ENCODE measurements at places on chromosomes 16 and 17. TPM values are rescaled to one million over a fixed set of nuclear protein-coding genes. Genes with fewer than 3 reads are reported as not detected.

Gene IGF2BP1
- total RNA-seq: 21.9 TPM

GRCh38 chr16:52721331-52721730 lies 174.4 kb upstream of the TOX3 start:
- DNase-seq: no peak

DNA sequence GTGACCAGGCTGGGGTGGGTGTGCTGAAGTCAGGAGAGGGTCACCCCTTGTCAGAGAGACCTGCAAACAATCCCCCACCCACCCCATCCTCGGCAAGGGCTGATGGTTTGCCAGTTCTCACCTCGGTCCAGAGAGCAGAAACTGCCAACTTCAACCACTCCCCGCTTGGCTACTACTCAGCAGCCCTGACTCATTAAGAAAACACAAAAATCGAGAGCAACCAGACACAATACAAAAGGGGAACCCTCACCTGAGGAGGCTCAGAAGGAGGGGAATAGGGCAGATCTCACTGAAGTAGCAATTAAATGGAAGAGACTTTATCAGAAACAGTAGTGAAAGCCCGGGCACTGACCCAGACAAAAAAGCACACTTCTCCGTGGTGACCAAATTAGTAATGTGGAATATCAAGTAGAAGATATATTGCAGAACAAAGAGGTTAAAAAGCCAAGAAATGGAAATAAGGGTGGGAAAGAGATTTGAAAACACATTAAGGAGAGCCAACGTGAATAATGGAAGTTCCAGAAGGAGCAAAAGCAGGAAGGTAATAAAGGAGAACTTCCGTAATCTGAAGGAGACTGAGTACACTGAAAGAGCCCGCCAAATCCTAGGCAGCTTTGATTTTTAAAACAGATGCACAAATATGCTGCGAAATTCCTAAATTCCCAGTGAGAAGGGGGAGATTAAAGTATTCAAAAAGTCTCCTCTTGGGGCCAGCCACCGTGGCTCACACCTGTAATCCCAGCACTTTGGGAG lies 23.6 kb downstream of the CENPV start:
- DNase-seq: no peak

- DNase-seq: no peak
These were observed 35.9 kb downstream of the NACA2 start for GRCh38 chr17:61555127-61555566.

DNA sequence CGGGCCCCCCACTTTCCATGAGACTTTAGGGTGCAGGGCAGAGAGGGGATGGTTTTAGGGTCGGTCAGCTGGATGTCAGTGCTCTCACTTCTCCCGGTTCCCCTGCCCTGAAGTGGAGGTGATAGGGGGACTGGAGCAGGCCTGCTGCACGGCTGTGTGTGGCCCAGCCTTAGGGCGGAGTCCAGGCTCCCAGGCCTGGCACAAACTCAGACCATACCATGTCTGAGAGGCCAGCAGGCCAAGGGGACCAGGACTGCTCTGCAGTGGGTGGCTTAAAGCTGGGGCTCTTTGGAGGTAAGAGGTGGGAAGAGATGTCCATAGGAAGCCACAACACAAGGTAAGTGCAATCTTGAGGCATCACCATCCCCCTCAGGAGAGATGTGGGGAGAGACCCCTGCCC lies 8.3 kb downstream of the TFAP4 start:
- DNase-seq: no peak

Gene HOXB4
- total RNA-seq: 10.3 TPM

- DNase-seq: no peak
These were observed 78.6 kb upstream of the CDH5 start for GRCh38 chr16:66287926-66288325.

- no peak for DNase-seq
These were observed 18.5 kb upstream of the KCTD5 start for GRCh38 chr16:2663553-2664546.

- DNase-seq: no peak
These were observed 1.6 kb downstream of the RSAD1 start for GRCh38 chr17:50480142-50480764.

Gene WNK4
- total RNA-seq: 8.8 TPM

DNA sequence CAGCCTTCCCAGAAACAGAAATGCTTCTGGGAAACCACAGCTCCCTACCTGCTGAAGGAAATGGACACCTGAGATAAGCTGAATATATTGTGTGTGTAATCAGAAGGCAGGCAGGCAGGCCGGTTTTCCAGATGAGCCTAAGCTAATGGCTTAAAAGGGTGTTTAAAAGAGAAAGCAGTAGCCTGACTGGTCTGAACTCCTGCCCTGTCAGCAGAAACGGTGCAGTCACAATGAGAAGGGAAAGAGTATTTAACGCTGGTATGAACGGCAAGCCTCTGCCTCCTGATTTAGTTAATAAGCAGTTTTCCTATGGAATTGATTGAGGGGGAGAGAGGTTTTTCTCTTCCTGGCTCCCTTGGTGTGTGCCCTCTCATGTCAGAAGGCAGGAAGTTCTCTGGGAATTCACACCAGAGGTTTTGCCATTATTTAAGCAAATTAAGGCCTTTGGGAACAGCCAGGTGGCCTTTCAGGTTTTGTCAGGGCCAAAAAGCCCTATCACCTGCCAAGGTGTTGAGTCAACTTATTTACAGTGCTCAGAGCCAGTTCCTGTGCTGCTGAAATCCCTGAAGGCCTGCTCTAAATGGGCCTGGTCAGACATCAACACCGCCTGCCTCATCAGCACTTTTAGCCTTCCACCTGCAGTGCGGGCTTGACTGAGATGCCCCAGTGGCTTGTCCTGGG lies 41.6 kb downstream of the CDH1 start:
- DNase-seq: no peak

DNA sequence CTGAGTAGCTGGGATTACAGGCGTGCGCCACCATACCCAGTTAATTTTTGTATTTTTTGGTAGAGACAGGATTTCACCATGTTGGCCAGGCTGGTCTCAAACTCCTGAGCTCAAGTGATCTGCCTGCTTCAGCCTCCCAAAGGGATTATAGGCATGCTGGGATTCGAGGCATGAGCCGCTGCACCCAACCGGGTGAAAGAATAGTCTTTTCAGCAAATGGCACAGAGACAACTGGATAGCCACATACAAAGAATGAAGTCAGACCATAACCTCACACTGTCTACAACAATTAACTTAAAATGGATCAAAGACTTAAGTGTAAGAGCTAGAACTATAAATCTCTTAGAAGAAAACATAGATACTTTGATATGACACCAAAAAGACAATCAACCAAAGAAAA lies 67.6 kb downstream of the TBC1D16 start:
- no peak for DNase-seq

DNA sequence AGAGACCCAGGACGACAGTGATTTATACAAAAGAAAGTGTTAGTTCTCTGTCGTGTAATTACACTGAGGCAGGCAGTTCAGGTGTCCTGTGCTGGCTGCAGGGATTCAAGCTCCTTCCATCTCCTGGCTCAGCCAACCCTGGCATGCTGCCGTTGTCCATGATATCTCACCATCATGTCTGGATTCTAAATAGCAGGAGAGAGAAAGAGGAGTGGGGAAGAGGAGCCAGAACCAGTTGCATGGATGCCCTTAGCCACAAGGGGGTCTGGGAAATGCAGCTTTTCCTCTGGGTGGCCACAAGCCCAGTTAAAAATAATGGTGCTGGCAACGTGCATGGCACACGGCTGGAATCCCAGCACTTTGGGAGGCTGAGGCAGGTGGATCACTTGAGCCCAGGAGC lies 9.7 kb downstream of the C16orf54 start:
- DNase-seq: no peak

GRCh38 chr17:72262766-72263165 lies 141.9 kb downstream of the SOX9 start:
- DNase-seq: no peak

Gene TBX4
- total RNA-seq: not detected

Gene KCNG4
- total RNA-seq: not detected

GRCh38 chr17:81402981-81403467 lies 7.8 kb downstream of the BAHCC1 start:
- DNase-seq: no peak

GRCh38 chr16:73230651-73231050 lies 182.7 kb upstream of the ZFHX3 start:
- DNase-seq: no peak

Gene PPP1R27
- total RNA-seq: not detected

DNA sequence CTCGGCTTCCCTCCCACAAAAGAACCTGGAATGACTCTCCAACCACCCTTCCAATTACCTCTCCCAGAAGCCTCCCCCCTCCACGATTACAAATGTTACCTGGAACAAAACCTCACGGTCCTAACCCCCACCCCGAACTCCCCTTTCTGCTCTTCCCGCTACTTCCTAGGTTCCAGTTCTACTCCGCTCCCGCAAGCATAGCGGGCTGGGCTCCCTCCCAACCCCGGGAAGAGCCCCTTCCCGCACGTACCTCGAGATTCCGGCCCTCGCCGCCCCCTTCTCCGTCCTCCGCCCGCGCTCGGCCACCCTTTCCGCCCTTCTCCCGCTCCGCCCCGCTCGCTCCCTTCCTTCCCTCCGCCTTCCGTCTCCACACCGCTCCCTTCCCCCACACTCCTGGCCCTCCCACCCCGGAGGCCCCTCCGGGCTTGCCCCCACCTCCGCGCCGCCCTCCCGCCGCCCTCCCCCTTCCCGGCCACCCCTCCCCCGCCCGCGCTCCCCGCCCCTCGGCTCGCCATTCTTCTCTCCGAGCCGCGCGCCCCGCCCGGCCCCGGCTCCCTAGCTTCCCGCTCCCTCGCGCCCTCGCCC lies 457 bp downstream of the CHTF8 start:
- no peak for DNase-seq

DNA sequence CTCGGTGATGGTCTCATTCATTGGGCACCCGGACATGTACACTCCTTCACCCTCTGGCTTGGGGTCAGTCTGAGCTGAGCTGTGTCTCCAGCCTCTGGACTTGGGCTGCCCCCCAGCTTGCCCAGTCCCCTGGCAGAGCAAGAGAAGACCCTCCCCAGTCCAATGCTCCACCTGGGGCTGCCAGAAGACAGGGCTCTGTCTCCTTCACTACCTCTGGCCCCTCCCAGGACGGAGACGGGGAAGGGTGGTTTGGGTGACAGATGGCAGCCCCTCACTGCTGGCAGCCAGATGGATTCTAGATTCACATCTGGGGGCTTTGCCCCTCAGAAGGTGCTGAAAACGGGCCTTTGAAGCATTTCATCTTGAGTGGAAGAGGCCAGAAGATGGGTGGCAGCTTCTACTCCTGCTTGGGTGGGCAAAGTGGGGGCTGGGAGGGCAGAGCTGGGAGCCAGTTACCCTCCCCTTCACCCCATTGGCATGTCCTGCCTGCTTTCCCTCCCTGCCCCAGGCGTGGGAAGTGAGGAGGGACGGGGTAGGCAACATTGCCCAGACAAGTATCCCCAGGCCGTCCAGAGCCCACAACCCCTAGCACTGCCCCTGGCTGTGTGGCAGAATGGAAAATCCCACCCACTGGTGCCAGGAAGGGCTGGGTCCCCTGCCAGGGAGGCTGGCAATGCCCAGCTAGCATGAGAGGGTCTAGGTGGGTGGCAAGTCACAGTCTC lies 13.9 kb downstream of the NGFR start:
- no peak for DNase-seq

- no peak for DNase-seq
These were observed 9.1 kb upstream of the ARL5C start for GRCh38 chr17:39174920-39175694.

DNA sequence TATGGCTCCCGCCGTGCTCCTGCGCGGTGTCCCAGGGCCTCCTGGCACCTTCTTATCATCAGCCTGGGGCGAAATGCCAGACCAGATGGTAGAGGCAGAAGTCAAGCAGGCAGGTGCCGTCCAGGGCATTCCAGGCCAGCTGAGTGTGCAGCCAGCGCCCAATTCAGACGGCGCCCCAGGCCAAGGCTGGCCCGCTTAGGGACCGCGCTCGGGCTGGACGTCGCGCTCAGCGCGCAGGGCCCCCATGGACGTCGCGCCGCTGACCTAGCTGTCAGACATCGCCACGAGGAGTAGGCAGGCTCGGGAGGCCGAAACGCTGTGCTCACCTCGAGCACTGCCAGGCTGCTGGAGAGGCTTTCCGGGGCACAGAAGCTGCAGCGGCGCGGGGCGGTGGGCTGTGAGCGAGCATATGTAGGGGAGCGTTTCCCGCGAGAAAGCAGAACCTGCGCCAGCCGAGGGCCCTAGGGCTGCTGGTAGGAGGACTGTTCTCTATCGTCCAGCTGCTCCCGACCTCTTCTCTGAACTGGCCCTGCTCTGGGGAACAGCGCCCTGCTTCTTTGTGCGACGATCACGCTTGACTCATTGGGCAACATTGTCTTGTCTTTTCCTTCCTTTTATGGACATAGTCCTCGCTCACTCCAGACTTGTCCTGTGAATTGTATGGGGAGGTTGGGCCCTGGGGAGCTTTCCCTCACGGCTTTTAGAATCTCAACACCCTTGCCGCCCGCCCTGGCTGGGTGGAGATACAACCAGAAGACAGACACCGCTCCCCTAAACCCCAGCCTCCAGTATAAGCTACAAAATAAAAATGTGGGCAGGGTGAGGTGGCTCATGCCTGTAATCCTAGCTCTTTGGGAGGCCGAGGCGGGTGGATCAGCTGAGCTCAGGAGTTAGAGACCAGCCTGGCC lies 8.4 kb upstream of the CA4 start:
- DNase-seq: no peak

- DNase-seq: no peak
These were observed 33.9 kb downstream of the CYB5D2 start for GRCh38 chr17:4176808-4177472.

DNA sequence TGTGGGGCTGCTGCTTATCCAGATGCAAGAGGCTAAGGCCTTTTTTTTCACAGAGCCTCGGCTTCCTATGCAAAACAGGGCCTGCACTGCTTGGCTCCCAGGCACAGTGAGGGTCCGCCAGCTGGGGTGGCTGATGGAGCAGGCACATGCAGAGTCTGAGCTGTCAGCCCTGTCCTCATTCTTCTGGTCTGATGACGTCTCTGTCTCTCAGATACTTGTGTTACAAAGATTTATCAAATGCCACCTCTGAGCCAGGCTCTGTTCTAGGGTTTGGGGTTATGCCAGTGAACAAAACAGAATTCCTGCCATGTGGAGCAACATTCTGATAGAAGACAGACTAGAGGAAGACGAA lies 4.8 kb downstream of the RNF40 start:
- no peak for DNase-seq

DNA sequence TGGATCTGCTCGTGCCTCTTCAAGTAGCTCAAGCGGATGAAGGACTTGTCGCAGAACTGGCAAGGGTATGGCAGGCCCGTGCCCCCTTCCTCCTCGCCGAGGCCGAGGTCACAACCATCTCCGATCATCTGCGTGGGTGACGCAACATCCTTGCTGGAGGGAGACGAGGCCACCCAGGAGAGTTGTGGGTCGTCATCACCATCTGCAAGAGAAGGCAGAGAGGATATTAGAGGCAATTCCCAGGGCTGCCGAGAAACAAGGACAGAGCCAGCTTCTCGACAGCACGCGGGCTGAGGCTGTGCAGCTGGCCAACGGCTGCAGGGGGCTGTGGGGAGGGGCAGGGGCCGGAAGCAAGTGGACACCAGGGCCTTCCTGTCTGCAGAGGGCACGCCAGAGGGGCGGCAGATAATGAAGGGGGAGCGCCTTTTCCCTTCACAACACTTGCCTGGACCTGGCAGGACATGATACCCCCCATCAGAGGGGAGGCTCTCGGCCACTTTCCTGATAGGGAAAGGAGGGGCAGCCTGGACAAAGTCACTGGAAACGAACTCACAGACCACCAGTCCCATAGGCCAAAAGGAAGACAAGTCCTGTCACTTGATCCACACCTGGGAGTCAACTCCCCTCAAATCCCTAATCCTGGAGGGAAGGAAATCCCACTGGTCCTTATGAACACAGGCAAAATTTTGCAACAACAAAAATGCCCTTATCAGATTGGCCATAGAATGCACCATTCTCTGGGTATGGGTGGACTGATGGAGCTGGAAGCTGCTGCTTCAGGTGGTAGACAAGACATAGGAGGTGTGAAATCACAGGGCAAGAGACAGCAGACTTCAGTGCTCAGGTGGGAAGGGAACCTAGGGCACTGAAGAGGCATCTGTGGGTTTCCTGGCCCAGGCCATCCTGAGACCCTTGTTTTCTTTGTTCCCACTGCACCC lies 217.0 kb downstream of the ZNF423 start:
- DNase-seq: no peak
